ENCODE measurements at places on chromosomes 16 and 17.

DNA sequence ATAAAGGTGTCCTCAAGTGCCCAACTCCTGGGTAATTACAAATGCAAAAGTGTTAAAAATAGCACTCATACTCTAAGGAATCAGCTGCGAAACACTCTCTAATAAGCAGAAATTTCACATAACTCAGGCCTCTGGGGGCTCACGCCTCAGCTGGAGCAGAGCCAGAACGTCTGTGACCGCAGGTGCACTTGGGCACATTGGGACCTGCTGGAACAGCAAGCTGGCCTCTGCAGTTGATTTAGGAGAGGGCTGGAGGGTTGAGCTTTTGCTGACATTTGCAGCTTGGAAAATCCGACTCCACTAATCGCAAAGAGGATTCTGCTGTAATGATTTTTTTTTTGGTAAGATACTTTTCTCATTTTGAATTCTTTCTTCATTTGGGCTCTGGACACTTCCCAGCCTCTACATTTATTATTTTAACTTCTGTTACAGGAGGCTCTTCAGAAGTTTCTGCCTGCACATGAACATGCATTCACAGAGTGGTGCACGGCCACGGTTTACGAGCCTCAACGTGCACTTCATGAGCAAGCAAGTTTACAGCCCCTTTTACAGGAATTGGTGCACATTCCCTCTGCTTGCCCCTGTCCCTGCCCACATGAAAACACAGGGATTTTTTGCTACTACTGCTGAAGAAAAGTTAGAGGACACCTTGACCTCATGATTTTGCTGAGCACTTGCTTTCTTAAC, 4.1 kb upstream of the SNTB2 start:
- no peak for DNase-seq

GRCh38 chr16:73214825-73215677, 167.1 kb upstream of the ZFHX3 start:
- no peak for DNase-seq

GRCh38 chr16:73015612-73016487, 32.1 kb downstream of the ZFHX3 start:
- no peak for DNase-seq

DNA sequence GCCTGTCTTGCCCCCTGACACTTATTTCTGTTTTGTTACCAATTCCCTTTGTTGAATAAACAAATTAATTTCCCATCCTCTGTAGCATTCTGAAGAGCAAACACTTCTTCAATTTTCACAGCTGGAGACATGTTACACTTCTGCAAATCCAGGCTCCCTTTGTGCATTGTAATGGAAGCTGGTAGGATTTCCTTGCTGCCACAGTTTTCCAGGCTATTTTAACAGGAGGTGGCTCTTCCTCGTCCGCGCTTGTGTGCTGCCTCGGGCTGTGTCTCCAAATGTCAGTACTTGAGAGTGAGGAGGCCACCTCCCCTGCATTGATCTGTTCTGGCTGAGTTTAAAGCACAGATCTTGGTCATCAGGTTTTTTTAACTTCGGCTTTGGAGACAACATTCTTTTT, 40.0 kb downstream of the SOST start:
- DNase-seq, result no peak

DNA sequence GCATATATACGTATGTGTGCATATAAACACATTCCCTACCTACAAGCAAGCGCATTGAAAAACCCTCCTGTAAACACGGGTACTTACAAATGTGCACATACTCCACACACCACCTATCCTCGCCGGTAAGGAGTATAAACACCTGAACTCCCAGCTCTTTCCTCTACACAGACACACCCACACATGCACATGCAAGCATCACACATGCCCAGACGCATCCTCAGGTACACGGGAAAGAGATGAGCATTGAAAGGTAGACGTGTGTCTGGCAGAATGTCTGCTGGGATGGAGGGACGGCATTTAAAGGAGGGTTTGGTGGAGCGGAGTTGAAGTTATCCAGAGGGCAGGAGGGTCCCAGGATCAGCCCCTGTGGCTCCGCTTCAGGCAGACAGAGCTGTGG, 4.7 kb upstream of the SMTNL2 start:
- DNase-seq, result no peak

- no peak for DNase-seq
Measured at GRCh38 chr16:27899736-27900135, 163.8 kb downstream of the GSG1L start.

DNA sequence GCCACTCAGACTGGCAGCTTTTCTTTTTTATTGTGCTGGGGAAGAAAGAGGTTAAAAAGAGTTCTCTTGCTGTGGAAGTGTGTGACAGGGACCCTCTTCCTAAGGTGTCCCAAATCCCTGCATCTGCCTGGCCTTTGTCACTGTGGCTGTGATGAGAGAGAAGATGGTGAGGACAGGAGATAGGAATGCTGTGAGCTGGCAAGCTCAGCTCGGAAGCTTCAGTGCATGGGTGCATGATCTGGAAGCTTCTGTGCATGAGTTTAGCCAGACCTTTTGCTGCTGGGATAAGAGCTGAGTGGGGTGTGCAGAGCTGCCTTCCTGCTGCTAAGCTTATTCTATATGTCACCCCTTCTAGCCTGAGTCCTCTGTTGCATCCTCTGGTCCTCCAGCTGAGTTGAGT, 103.3 kb upstream of the CACNG3 start:
- no peak for DNase-seq

DNA sequence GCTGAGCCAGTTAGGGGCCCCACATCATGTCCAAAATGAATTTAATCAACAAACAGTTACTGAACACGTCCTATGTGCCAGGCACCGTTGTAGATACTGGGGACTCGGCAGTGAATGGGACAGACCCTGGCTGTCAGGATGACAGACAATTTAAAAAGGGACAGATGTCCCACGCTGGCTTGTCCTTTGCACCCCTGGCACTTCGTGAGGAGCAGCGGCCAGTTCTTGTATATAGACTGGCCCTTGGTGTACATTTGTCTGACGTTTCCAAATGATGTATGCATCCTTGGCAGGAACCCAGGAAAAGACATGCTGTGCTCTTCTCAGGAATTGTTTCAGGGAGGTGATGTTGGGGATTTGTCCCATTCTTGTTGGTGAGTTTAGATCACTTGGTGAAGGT, 21.1 kb downstream of the IL4R start:
- DNase-seq, result no peak

- no peak for DNase-seq
Measured at GRCh38 chr17:20284022-20284421, 183.3 kb downstream of the LGALS9B start.

- DNase-seq, result no peak
Measured at GRCh38 chr17:64006361-64007088, 8.4 kb downstream of the PRR29 start.

DNA sequence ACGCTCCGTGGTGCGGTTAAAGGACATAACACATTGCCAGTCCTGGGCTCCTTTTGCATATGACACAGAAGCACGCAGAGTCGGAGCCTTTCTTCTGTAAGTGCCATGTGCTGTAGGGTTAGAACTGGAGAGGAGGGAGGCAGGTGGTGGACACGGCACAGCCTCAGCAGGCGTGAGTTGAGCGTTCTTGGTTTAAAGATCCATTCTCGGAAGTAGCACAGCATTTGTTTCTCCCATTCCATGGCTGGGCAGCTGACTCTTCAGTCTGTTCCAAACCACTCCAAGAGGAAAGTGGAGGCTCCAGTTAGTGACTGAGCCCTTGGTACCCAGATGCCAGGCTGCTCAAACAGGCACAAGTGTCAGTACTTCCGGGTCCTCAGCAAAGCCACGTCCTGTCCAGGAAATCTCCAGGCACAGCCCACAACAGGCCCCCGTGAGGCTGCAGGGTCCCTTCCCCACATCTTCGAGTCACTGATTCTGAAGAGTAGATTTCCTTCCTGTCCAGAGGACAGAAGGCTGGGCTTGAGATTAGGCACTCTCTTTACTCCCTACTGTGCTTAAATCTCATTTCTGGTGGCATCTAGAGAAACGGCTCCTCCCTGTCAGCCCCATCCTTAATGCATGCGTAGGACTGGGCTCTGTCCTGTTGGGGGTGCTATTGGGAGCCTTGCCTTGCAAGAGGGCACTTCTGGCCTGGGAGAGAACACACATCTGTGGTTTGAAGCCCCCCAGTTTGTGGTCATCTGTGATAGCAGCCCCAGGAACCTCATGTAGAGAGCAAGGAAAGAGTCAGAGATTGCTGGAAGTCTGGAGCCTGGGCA, 39.6 kb upstream of the NAT9 start:
- DNase-seq, result no peak

DNA sequence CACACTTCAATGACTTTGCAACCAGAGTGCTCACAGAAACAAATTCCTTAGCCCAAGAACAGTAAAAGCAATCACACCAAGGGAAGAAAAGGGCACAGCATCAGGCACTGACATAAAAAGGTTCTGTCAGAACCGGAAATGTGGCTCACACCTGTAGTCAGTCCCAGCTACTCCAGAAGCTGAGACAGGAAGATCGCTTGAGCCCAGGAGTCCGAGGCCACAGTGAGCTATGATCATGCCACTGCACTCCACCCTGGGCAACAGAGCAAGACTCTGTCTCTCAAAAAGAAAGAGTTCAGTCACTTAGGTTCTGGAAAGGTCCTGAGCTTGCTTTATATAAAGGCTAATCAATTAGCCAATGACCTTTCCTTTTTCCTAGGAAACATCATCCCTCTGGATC, 22.7 kb downstream of the YWHAE start:
- DNase-seq, result no peak

GRCh38 chr16:24771779-24772157, 42.3 kb downstream of the TNRC6A start:
- no peak for DNase-seq

GRCh38 chr17:56489980-56490379, 103.5 kb upstream of the NOG start:
- DNase-seq, result no peak

- DNase-seq, result no peak
Measured at GRCh38 chr17:2452216-2452750, 51.4 kb upstream of the MNT start.

All from CD4-positive, alpha-beta T cell treated with Interleukin-15 for 4 hours (primary cell).